ENCODE measurements at places on chromosomes 5 and 9.

DNA sequence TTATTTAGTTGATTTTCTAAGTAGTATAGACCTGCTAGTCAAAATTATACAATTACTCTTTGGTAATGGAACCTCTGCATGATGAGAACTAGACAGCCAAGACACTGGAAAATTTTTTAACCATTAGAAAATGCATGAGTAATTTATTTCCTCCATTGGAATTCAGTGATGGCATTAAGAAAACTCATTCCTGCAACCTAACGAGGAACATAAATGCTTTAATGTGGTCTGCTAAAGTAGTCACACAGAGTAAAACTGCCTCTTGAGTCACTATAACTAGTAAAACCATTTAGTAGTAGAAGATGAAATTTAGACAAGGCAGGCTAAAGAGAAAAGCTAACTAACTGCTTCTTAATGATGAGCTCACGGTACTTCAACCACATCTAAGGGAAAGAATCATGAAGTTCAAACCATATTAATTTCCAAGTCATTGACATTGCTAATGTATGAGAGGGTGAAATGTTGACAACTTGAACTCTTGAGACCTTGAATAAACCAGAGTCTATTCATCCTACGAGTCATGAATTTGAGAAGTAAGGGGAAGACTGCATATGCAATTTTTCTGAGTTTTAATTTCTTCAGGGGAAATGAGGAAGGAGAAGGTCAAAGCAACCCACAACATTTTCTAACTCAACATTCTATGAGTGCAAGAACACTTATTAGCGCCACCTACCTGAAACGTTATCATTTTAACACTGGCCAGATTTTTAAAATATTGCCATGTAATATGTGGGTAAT is 74.4 kb downstream of the GLIS3 start:
- DNase-seq = peak; percentile 97

- DNase-seq = peak; percentile 49
Measured at GRCh38 chr5:82111191-82111590, 139.4 kb downstream of the ATG10 start.

DNA sequence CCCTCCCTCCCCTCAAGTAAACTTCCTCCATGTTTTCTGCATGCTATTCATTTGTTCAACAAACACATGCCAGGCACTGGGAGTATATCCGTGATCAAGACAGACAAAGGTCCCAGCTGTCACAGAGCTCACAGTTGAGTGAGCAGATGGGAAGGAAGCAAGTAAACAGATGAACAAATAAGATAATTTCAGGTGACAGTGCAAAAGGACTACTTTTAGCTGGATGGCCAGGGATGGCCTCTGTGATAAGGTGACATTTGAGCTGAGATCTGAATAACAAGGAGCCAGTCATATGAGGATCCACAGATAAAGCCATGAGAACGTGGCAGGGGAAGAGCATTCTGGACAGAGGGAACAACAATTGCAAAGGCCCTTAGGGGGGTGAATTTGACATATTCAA is 121.7 kb upstream of the RAD23B start:
- DNase-seq = no peak

- no peak for DNase-seq
Measured at GRCh38 chr9:27126670-27127069, 17.6 kb downstream of the TEK start.

GRCh38 chr5:67222243-67223025 is 25.8 kb upstream of the CD180 start:
- no peak for DNase-seq

- peak; percentile 41 for DNase-seq
Measured at GRCh38 chr5:159304961-159305595, 25.2 kb downstream of the IL12B start.

DNA sequence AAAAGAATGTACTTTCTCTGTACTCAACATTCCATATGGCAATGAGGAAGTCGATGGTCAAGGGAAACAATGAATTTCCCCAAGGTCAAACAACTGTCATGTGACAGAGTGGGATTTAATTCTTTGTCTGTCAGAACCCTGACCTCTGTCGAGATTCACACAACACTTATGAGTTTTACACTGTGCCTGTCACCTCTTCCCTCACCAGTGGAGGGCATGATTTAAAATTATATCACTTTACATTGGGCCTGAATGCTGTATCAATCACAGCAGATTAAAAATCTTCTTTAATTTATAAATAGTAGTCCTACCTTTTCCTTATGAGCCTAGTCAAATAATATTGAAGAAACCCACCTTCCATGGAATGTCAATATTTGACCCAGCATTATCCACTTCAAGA is 276.7 kb downstream of the CDH10 start:
- no peak for DNase-seq

- no peak for DNase-seq
Measured at GRCh38 chr9:6068983-6069382, 53.6 kb upstream of the RANBP6 start.

GRCh38 chr9:2174911-2175310 is 159.8 kb downstream of the SMARCA2 start:
- no peak for DNase-seq

DNA sequence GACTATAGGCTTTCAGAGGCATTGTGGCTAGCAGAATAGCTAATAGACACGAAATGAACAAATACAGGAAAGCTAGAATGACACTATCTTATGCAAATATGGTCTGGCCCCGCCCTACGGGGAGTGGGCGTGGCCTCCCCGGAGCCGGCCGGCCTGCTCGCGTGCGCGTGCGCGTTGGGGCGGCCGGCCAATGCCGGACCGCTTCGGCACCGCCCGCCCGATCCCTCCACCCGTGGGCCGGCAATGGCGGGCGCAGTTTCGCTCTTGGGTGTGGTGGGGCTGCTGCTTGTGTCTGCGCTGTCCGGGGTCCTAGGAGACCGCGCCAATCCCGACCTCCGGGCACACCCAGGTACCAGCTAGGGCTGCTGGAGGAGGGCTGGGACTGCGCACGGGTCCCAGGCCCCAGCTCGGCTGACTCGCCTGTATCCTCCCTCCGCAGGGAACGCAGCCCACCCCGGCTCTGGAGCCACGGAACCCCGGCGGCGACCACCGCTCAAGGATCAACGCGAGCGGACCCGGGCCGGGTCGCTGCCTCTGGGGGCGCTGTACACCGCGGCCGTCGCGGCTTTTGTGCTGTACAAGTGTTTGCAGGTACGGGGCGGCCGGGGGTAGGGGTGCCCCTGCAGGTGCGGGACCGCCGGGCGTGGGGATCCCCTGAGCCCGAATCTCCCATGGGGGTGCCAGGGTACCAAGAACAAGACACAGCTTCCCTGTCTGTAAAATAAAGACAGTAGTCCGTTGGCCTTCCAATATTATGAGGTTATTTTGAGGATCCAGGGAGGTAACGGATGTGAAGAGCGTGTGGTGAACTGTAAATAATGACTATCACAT is at the start of gene CCDC107:
Gene CCDC107 (plus strand): TSS at position 156 of the 831 bp plus-strand sequence. CDS start 88 bp downstream, at position 244.
- DNase-seq = peak; percentile 88

- no peak for DNase-seq
Measured at GRCh38 chr9:130526854-130527650, 52.3 kb upstream of the FUBP3 start.

GRCh38 chr5:128284236-128284635 is 200.7 kb downstream of the SLC12A2 start:
- no peak for DNase-seq

GRCh38 chr5:68369023-68369359 is 153.4 kb downstream of the PIK3R1 start:
- peak; percentile 7 for DNase-seq

DNA sequence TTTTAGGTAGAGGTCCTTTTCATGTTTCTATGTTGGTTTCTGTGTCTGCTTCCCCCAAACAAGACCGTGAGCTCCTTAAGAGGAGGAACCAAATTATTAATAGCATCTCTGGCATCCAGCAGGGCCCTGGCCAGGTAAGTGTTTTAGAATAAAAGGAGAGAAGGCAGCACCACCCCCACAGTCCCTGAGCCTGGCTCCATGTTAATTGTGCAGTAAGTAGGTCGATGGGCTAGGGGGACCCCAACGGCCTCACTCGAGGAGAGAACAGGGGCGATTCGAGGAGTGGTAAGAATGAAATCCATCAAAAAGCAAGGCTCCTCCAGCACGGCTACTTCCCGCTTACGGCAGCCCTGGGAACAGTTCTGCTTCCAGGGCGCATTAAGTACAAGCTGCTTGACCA is 67.0 kb downstream of the GABBR2 start:
- DNase-seq = no peak

GRCh38 chr5:108670591-108671289 is 77.0 kb upstream of the FER start:
- DNase-seq = no peak

GRCh38 chr5:16970826-16971225 is 34.7 kb upstream of the MYO10 start:
- peak; percentile 32 for DNase-seq

- DNase-seq = peak; percentile 29
Measured at GRCh38 chr5:141478321-141478945, 2.7 kb downstream of the PCDHGC3 start.

GRCh38 chr5:45105491-45105994 is 296.8 kb downstream of the MRPS30 start:
- DNase-seq = no peak

DNA sequence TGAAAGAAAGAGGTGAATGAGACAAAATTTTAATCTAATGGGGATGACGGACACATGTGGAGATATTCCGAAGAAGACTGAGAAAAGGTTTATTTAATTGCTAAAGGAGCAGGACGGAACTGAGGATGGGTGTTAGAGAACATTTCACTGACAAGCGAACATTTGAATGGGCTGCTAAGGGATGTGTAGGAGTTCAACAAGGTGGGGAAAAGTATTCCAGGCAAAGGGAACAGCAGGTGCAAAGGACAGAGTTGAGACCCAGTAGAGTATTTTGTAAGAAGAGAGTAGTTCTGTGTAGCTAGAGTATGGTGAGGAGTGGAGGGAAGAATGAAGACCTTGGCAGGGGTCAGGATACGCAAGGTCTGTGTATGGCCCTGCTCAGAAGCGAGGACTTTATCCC is 47.4 kb upstream of the FRRS1L start:
- no peak for DNase-seq

DNA sequence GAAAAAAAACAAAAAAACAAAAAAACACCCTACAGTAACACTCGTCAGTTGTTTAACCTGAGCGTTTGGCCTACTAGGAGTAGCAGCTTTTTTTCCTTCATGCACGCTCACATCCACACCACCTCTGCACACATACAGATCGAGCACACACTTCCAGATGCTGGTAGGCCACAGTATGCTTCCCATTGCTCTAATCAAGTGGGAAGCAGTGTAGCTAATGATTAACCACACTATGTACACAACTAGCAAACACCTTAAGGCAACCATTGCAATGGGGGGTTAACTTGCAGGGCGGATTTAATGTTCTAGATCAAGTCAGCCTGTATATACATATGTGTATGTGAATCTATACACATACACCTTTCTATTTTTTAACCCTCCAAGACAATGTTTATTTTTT is 65.5 kb upstream of the GLRX start:
- DNase-seq = no peak

- no peak for DNase-seq
Measured at GRCh38 chr5:167336161-167336560, 955.3 kb upstream of the WWC1 start.

DNA sequence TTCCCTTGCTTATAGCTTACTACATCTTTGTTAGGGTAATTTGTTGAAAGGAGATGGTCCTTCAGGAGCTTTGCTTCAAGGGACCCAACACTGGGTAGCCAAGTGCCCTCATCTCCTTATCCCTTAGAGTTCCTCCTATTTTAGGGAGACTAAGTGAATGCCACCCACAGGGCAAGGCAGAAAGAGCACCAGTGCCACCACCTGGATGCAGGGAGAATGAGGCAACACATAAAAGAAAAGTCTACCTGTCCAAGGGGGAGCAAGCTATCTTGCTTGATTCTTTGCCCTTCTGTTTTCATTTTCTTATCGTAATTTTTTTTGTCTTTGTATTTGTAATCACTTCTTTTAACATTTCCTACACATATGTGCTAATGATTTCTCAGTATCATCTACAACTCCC is 205.5 kb downstream of the NPR3 start:
- DNase-seq = peak; percentile 18

GRCh38 chr9:131087354-131087893 is 8.9 kb upstream of the AIF1L start:
- no peak for DNase-seq

DNA sequence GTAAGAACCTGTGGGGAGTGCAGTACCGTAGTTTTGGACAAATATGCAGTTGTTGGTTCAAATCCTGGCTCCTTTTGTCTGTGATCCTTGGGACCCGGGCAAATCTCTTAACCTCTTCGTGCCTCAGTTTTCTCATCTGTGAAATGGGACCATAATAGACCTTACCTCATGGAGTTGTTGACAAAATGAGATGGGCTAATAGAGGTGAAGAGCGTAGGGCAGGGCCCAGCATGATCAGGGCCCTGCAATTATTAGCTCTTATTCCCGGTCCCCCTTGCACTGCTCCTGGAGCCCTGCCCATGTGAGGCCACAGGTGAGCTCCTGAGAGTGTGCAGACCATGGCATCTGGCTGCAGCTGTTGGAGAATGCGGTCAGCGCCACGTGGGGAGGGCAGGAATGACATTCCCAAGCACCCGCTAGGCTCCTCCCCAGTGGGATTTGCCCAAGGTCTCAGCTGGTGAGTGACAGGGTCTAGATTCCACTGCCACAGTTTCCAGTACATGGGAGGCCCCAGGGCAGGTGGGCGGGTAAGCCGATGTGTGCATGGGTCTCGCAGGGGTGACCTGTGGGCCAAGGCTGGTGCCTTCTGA is 41.0 kb downstream of the NEK6 start:
- no peak for DNase-seq

DNA sequence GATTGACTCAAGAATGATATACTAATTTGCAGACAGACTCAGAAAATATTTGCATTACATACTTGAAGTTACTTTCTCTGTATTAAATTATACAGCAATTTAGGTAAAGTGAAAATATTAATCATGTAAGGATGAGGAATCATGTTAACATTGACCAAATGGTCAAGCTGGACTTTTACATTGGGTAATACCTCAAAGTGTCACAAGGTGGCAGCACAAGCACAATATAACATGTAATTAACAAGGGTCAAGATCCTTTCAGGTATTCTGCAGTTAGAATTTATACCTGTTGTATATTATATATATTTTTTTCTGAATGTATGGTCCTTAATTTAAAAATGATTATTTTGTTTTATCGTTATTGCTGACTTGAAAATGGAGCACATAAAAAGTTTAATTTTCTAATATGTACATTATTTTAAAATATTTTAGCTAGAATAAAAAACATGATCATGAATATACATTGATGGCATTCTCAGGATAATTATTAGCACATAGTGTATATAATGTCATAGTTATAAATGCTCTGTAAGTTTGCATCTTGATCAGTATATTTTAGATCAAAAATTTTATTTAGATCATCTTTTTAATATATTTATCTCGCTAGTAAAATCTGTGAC is 8.6 kb downstream of the HAPLN1 start:
- peak; percentile 54 for DNase-seq

All from astrocyte of the spinal cord (primary cell).